Skeletal muscle cell (primary cell): ENCODE measurements at places on chromosomes 11 and 22.
A peak's percentile ranks its signal among the peaks of the same experiment; 100 is the strongest.

DNA sequence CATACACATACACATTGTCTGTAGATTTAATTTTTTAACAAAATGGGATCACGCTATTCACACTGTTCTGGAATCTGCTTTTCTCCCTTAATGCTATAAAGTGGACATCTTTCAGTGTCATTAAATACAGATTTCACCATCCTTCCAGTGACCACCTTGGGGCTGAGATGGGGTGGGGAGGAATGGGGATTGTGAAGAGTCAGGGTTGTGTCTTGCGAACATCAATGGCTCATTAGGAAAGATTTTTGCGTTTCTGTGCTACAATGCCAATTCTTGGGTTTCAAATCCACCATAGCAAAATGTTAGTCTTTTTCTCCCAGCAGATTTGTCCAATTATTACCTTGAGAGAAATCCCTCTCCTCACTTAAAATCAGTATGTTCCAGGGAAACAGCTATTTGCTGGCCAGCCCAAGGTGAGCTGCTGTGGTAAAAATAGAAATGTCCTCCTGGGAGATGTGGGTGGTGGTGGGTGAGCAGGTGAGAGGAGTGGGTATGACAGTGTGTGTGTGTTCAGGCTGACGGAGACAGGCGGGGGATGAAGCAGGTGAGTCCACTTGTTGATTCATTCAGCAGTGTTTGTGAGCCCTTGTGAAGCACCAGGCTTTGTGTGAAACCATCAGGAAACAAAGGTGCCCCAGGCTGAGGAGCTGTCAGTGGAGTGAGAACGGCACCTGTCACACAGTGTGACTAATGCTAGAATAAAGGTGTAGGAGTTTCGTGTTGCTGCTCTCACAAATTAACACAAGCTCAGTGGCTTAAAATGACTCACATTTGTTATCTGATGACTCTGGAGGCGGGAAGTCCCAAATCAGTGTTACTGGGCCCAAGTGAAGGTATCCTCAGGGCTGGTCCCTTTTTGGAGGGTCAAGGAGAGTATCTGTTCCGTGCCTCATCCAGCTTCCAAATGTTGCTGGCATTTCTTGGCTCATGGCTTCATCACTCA lies 1.7 kb upstream of the CBX6 start:
- DNase-seq = no peak

DNA sequence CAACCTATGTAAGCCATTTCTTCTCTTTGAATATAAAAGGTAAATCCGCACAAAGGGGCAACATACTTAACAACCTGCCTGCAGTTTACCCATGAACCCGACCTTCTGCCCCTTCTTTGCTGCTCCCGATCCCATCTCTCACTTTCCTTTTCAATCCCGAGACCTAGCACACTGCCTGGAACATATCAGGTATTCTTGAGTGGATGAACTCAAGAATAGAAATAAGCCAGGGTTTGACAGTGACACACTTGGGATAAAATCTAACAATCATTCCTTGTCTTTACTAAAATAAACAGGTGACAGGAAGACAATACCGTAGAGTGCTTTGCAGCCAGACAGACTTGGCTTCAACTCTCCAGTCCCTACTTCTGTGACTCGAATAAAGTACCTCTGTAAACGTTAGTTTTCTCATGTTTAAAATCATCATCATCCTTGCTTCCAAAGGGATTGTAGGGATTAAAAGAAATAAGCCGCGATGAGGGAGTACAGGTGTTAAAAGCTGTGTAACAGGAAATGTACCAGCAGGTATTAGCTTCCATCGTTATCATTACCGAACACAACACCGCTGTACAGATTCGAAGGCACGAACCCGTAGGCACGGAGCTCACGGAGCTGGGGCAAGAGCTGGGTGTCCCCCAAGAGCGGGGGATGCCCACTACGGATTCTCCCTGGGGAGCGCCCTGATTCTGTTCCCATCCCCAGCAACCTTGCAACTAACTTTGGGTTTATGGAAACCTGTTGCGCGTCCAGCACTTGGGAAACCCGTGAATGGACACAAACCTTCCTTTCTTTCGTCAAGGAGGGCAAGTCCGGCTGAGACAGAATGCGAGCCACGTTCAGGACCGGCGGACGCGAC lies 720 bp downstream of the UFD1 start:
- no peak for DNase-seq

DNA sequence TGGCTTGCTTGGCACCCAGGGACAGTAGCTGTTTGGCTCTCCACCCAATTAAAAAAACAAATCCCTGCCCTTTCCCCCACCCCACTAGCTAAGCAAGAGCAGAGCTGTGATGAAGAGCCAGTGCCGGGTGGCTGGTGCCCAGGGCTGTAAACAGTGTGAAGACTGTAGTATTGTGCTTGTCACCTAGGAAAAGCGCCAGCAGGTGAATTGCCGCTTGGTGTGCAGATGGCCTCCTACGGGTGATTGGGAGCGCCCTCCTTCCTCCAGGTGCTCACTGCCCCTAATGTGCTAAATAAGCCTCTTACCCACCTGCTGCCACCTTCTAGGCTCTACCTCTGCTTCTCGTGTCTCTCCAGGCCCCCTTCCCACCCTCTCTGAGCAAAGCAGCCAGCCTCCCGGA lies 18.4 kb upstream of the RAPSN start:
- no peak for DNase-seq

DNA sequence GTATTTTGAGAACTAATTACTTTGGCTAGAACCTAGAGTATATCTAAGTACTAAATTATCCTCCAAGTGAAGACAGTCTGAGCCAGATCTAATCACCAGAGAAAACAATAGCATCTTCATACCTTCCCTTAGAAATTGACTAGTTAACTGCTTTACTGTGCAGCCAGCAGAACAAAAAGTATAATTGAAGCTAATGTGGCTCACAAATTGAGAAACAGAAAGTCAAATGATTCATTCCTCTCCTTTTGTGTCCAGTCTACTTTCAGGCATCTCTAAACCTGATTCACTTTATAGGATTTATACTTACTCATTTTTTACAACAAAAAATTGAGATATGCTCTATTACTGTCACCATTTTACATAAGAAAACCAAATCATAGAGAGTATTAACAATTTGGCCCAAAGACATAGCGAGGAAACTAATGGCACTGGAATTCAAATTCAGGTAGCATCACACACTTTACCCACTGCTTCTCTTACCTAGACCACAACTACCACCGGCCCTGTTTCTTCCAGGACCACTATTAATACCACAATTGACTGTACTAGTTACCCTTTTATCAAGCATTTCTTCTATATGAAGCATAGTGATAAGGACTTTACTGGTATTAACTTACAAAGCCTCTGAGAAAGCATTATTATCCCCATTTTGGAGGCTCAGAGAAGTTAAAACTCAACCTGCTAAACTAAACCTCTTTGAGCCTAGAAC lies 1402.6 kb upstream of the TENM4 start:
- no peak for DNase-seq

GRCh38 chr11:73872749-73873357 lies 3.8 kb downstream of the COA4 start:
- DNase-seq = peak; percentile 44

- DNase-seq = no peak
Measured at GRCh38 chr11:12684315-12684714, 10.1 kb downstream of the TEAD1 start.

DNA sequence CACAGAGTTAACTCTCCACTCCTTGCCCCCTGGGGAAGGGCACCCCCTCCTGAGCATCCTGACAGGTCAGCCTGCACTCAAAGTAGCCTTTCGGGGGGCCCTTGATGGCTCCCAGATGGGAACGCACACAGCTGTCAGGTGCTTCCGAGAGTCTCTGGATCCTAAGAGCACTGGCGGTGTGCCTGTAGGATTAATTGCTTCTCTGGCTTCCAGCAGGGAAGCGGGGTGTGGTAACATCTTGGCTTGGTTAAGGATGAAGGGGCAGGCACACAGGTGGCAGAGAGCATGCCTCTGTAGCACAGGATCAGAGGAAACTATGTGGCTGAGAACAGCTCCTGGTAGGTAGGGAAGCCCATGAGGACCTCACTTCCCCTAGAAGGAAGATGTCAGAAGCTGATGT lies 199.8 kb downstream of the MIAT start:
- DNase-seq = no peak

- no peak for DNase-seq
Measured at GRCh38 chr11:131371791-131372104, 1.3 kb downstream of the NTM start.

DNA sequence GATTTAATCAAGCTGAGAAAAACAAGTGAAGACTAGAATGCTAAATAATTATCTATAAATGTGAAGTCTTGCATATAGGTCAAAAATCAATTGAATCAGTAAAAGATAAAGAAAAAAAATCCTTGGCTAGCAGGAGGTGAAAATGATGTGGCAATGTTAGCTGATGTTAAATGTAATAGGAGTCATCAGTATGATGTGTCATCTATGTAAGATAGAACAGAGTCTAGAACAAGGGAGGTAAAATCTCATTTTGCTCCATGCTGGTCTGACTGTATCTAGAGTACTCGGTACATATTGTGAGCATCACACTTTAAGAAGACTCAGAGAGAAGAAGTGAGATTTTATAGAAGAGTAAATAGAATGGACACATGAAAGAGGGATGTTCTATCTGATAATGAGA lies 721.2 kb downstream of the ETS1 start:
- DNase-seq = no peak

DNA sequence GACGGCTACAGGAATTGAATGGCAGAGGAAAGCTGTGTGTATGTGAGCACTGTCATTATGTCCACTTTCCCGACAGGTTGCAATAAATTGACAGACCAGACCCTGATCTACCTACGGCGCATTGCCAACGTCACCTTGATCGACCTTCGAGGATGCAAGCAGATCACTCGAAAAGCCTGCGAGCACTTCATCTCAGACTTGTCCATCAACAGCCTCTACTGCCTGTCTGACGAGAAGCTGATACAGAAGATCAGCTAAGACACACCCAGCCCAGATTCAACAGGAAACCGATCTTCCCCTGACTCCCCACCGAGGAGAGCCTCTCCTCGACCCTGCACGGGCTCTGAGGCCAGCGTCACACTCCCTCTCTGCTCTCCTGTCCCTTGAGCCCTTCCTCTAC lies 11.5 kb upstream of the GRK2 start:
- DNase-seq = no peak

DNA sequence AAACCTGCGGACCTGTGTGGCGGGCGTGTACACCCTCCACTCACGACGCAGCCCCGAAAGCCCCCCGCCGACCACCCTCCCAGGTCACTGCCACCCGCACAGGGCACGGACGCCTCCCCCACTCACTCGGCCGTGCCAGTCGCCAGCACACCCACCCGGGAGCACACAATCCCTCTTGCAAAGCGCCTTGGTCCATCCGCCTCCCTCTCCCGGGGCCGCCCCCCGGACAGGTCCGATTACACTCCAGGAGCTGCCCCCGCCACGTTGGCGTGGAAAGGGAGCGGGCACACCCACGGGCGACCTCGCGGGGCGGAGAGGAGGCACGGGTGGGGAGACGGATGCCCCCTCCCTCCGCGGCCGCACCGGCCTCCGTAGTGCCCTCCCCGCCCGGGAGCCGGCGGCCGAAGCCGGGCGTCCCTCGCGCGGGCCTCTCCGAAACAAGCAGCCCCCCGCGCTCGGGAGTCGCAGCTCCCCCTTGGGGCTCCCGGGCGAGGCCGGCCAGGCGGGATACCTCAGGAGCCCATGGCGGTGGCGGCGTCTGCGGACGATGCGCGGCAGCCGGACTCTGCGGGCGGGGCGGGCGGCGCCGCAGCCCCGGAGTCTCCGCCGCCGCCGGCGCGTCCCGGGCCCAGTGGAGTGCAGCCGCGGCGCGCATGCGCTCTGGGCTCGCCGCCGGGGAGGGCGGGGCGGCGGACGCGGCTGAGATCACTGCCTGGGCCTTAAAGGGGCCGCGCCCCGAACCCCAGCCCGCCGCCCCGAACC lies at the start of gene TMEM184B:
TSS of gene TMEM184B (minus strand) at position 638 of the 762 bp plus-strand sequence. CDS start 25,049 bp downstream, outside the sequence.
- DNase-seq = no peak

- no peak for DNase-seq
Measured at GRCh38 chr22:35458547-35459422, 58.8 kb downstream of the MCM5 start.

DNA sequence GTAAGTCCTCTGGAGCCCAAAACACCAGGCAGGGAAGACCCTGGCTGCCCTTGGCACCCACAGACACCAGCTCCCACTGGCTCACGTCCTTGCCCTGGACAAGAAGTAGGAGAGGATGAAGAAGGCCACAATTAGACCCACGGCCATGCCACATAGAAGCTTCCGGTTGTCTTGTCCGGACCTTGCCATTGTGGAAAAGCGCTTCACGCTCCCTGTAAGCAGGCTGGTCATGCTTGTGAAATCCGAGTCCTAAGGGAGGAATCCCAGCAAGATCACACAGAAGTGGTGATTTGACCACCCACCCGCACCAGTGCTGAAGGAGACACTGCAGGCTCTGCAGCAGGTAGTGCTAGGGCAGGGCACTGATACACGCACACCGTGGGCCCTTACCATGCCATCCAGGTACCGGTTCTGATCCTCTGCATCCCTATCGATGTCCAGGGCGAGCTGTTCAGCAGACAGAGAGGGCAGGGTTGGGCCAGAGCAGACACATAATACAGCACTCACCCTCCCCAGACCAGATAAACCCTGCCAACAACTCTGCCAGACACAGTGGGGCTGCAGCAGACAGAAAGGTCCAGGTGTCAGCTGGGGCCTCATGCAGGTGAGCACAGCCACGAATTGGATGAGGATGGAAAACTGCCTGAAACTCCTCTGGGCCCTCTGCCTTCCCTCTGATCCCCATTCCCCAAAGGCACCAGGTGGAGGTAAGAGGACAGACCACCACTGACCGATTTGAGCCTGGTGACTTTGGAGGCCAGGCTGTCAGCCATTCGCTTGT lies 1.8 kb downstream of the BET1L start:
- DNase-seq = no peak

DNA sequence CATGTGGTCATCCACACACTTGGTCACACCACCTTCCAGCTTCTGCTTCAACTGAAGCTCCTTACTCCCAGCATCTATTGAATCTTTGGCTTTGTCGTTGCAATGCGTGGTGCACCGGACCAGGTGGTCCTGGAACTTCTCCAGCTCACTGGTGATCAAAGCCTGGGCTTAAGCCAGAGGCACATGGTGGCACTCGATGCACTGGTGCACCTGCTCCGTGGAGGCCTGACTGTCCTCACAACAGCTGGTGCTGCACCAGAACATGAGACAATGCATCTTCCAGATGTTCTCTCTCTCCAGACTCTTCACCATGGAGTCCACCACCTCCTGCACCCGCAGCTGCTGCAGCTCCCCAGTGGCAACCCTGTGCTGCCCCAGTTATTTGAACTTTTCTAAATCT lies 56.0 kb downstream of the CELSR1 start:
- no peak for DNase-seq

- no peak for DNase-seq
Measured at GRCh38 chr11:67120881-67121710, 2.0 kb downstream of the KDM2A start.

- DNase-seq = no peak
Measured at GRCh38 chr11:3231851-3232744, at the start of gene MRGPRE. Gene MRGPRE, minus strand, starts transcription at chr11:3232417. Its CDS starts 3,618 bp downstream, at chr11:3228799.

- no peak for DNase-seq
Measured at GRCh38 chr11:46281371-46281831, 3.9 kb downstream of the CREB3L1 start.
